Erythroblast (primary cell): ENCODE measurements at places on chromosomes 13 and 19.

DNA sequence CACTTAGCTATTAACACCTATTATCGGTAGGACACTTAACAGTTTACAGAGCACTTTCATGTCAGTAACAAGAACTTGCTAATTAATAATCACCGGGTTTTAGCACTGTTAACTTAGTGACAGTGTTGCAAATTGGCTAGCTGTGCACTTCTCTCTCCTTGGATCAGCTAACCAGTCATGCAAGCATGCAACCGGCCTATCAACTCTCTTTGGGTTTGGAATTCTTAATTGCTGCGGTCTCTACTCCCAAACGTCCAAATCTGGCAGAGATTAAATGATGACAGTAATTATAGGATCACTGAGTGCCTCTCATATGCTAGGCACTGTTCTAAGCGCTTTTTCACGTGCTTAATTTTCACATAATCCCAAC lies 1.2 kb downstream of the EPS15L1 start:
- DNase-seq, result no peak

- no peak for DNase-seq
These were observed 42.6 kb upstream of the ATP11A start for GRCh38 chr13:112647256-112647655.

DNA sequence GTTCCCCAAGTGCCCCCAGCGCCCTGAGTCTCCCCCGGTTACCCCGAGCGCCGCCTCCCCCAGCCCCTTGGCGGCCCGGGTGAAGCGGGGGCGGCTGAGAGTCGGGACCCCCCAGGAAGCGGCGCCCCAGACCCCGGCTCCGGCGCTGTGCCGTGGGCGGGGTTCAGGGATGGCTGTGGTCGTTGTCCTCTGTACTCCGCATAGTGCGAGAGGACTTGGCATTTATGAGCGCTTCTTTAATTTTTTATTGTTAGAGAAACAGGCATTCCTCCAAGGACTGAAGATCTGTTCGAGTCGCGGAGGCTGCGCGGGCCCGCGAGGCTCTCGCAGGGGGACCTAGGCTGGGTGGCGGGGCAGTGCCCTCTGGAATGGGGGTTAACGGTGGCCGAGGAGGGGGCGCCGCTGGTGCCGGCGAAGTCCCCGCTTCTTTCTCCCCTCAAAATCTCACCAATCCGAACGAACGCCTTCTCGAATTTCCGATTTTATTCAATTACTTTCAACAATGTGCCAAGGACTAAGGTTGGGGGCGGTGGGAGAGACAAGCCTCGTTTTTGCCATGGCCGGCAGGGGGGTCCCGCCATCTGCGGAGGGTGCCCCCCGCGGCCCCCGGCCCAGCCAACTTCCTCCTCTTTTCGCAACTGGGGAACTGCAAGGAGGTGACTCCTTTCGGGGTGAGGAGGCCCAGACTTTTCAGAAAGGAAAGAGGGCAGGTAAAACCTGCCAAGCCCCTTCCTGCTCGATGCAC lies 596 bp upstream of the GJB2 start:
- no peak for DNase-seq

GRCh38 chr13:58397596-58398387 lies 766.2 kb downstream of the PCDH17 start:
- DNase-seq, result no peak

DNA sequence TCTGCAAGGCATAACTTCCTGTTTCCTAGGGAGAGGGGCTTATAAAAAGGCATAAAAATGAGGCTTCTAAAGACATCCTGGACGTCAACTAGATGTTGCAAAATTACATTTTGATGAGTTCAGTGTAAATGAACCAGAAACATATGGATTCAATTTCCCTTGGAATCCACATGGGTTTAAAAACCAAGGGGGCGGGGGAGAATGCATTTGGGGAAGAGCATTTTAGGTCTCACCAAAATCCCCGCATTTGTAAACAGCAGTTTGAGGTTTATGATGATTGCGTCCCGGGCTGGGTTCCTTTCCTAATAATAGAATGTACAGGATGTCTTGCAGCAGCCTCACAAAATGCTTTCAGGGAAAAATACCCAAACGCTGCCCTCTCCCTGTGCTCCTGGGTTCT lies 407.8 kb downstream of the ZNF536 start:
- DNase-seq, result no peak

- DNase-seq, result no peak
These were observed 7.0 kb downstream of the PLVAP start for GRCh38 chr19:17370026-17370587.

DNA sequence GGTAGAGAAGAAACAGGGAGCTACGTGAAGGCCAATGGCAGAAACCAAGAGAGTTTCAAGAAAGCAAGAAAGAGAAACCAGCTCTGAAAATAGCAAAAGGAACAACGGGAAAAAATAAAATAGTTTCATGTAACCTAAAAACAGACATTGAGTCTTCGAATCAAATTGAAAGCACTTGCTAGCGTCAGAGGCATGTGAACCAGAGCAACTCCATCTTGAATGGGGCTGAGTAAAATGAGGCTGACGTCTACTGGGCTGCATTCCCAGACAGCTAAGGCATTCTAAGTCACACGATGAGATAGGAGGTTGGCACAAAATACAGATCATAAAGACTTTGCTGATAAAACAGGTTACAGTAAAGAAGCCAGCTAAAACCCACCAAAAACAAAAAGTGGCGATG lies 7.3 kb upstream of the PMIS2 start:
- no peak for DNase-seq

DNA sequence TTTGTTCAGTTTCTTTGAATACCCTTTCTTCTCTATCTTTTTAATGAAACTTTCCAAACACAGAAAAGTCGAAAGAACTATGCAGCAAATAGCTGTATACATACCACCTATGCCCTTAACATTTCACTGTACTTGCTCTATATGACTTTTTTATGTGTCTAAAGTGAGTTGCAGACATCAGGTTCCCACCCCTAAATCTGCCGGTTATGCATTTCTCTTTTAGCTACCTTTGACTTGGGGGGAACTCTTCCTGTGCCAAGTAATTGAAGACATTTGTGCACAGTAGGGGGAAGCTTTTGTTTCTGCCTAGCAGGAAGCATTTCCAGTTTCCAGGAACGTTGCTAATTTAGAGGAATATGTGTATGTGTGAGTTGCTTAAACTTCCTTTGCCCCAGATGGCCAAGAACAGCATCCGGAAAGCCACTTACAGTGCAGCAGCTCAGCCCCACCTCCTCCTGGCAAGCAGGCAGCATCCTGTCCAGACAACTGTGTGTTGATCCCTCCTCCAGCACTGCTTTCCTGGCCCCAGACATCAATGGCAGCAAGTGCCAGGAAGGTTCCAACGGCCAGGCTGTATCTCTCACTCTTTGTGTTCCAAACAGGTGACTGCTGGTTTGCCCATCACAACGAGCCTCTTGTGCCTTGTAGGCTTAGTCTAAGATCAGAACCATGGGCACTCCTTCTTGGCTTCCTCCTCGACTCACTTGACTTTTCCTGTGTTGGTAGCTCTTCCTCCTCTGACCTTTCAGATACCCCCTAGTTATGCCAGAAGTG lies 14.7 kb upstream of the GRAMD1A start:
- DNase-seq, result no peak

DNA sequence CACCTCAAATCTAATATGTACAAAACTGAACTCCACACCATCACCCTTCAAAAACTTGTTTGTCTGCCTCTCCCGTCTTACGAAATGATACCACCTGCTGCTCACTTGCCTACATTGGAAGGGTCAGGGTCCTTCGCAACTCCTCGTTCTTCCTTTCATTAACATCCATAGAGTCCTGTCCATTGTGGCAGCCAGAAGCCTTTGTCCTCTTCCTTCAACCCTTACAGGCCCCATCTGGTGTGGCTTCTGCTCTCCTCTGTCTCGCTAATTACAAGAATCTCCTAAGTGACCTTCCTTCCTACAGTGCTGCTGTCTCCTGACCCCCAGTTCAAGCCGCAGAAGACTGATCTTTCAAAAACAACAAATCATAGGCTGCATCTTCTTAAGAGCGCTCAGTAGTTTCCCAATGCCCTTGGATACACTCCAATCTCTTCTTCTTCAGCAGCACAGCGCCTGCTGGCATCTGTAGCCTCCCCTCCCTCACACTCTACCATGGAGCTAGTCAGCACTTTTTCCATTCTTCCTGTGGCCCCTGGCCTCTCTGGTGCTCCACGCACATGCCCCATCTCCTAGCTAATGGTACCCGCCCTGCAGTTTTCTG lies 382.7 kb downstream of the LIG4 start:
- no peak for DNase-seq

- no peak for DNase-seq
These were observed 42.0 kb downstream of the MRPL57 start for GRCh38 chr13:21218351-21219035.

DNA sequence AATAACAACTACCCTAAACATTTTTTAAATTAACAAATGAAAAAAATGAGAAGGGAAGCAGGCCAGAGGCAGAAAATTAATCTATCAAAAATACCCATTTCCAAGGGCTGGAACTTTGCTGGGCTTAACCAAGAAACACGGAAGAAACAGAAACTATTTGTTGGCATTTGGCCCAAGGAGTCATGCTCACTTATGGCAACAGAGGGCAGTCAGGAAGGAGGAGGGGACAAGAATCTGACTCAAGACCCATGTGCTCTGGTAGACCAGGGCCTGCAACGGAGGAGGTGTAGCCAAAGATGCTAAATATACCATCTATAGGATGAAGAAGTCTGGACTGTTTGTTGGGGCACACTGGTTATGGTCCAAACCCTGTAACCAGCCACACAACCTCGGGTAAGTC lies 496.7 kb downstream of the COG6 start:
- DNase-seq, result no peak

DNA sequence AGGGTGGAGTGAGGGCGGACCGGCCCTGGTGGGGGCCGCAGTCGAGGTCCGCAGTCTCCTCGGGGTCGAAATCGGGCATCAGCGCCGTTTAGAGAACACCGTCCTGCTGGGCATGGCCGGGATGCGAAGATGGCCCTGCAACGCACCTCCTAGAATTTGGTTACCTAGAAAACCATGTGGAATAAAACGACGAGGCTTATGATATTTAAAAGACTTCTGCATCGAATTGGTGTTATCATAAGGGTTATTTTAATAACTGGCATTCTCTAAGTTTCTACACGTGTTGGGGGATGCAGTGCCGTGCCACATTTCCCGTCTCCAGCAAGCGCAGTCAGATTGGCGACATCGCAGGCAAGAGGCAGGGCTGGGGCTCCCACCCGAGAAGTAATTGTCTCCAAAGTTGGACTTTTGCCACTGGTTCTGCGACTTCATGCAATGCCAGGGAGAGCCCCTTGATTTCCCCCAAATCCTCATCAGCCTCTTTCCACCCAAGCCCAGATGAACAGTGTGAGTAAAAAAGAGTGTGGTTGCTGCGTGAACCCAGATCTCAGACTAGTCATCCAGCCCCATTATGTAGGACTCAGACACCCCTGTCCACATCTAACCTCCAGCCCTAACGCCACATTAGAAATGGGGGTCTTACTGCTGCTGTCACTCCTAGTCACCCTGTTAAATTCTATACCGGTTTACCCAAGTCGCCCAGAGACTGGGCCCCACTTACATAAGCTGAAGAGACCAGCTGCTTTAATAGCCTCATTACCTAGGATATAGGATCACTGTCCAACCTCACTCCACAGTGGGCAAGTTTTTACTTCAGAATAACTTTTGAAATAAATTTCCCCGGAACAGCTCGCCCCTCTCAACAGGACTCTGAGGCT lies 571 bp upstream of the DHRS12 start:
- DNase-seq, result no peak

- DNase-seq, result peak; percentile 84
These were observed 17.9 kb downstream of the BRSK1 start for GRCh38 chr19:55301459-55302317.

- DNase-seq, result no peak
These were observed 433 bp upstream of the ZNF616 start for GRCh38 chr19:52140032-52140710.

GRCh38 chr19:55442372-55442961 lies 633 bp downstream of the SHISA7 start:
- DNase-seq, result peak; percentile 74

DNA sequence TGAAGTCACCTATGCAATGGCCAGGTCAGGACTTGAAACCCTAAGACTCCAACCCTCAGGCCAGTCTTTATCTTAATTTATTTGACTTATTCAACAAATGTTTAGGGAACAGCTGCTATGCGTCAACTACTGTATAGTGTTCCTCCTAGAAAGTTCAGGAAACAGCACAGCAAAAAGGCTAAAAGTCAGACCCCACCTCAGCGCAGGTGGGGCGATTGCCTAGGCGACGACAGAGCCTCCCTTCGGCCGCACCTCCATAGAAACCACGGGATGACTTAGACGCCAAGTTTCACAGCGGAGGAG lies 502 bp downstream of the VRK3 start:
- DNase-seq, result no peak

GRCh38 chr19:16631465-16631864 lies 3.5 kb upstream of the MED26 start:
- DNase-seq, result no peak

- no peak for DNase-seq
These were observed 15.5 kb upstream of the DCLK1 start for GRCh38 chr13:36146511-36147269.

- no peak for DNase-seq
These were observed 46.3 kb downstream of the SIPA1L3 start for GRCh38 chr19:37953171-37953917.

GRCh38 chr13:28539625-28540286 lies 44.8 kb upstream of the FLT1 start:
- no peak for DNase-seq

GRCh38 chr19:3270902-3271301 lies 46.4 kb downstream of the CELF5 start:
- DNase-seq, result peak; percentile 34

DNA sequence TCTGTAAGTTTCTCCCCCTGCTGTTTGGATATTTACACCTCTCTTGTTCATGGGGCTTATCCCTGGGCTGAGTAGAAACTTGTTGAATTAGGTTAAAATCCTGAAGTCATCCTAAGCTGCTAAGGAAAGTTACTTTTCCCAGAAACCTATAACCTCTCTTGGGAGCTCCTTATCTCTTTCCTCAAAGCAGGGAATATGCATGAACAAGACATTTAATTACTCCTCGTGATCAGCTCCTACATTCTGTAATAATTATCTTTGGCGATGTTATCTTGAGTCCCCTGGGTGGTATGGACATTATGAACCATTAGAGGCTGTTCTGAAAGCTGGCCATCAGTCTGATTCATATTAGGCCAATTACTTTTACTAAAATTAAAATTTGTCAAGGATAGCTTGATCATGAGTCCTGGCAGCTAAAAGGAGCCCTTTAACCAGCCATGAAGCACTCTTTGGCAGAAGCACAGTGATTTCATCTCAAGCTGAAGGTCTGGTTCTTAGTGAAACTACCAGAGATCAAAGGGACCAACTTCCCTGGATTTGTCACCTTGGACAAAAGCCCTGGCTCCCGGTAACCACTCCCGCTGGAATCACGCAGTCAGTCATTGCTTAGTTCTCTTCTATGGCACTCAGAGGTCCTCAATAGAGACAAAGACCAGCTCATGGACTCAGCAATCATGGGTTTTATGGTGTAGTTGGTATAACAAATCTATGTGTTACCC lies 811.8 kb downstream of the UQCRFS1 start:
- DNase-seq, result no peak

GRCh38 chr19:47790398-47790814 lies 11.9 kb downstream of the SELENOW start:
- DNase-seq, result peak; percentile 79
